ENCODE measurements at places on chromosomes 5 and 9.

DNA sequence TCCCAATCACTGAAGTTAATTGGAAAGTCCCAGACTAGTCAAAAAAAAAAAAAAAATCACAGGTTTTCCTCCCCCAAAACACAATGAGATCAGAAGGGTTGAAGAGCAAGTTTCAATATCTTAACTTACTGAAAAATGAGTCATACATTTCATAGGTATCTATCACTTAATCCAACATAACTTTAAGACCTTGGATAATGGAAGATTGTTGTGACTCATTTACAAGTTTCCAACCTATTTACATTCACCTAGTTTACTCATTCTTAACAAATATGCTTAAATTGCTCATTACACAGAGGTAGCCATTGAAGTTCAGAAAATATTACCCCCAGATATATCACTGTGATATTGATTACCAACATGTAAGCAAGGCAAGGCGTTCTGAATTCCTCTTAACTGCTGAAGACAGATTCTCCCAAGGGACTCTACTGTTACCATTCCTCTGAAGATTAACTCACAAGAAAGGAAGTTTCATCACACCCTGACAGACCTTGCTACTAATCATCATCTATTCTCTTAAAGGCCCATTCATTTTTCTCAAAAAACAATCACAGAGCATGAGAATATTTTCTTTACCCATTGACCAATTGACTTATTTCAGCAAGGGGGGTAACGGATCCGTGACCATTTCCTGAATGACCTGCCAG is 563.8 kb downstream of the TLE1 start:
- DNase-seq: no peak

DNA sequence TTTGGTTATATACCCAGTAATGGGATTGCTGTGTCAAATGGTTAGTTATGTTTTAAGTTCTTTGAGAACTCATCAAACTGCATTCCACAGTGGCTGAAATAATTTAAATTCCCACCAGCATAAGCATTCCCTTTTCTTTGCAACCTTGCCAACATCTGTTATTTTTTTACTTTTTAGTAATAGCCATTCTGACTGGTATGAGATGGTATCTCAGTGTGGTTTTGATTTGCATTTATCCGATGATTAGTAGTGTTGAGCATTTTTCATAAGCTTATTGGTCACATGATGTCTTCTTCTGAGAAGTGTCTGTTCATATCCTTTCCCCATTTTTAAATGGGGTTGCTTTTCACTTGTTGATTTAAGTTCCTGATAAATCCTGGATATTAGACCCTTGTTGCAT is 435.7 kb upstream of the RIOK2 start:
- no peak for DNase-seq

GRCh38 chr5:91950328-91950727 is 567.2 kb upstream of the ARRDC3 start:
- no peak for DNase-seq

GRCh38 chr5:57986761-57987341 is 473.0 kb downstream of the PLK2 start:
- no peak for DNase-seq

- no peak for DNase-seq
These were observed 26.9 kb downstream of the G3BP1 start for GRCh38 chr5:151798674-151799073.

- DNase-seq: no peak
These were observed 11.9 kb downstream of the EHMT1 start for GRCh38 chr9:137630679-137631078.

DNA sequence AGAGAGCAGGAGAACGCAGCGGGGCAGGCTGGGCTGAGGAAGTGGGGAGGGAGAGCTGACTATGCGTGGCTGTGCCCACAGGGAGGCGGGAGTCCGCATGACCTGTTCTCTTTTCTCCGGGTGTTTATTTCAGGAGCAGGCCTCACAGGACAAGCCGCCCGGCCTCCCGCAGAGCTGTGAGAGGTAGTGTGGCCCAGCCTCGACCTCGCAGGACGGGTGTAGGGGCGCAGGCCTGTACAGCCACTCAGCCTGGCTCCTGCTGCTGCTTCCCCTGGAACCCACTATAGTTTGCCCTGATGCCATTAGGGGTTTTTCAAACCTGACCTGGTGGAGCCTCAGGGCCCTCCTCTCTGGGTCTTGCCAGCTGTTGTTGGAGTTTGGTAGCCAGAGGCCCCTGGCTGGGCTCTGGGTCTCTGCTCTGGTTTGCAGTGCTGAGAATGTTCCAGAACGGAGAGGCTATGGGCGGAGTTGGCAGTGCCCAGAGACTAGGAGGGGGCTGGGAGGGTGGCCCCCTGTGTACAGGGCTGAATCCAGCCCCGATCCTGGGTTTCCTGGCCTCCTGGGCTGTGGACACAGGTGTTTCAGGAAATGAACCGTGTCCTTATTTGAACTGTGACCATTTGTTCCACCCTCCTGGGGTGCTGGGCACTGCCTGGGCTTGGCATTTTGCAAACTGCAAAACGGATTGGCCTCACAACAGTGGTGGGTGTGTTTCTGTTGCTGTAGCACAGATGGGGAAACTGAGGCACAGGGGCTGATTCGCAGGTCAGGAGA is 78.8 kb downstream of the WNK2 start:
- peak; percentile 17 for DNase-seq

GRCh38 chr5:109671136-109671535 is 18.6 kb upstream of the MAN2A1 start:
- no peak for DNase-seq

All from iPS-NIHi11 (cell line).